ENCODE measurements at places on chromosomes 2 and 18.

DNA sequence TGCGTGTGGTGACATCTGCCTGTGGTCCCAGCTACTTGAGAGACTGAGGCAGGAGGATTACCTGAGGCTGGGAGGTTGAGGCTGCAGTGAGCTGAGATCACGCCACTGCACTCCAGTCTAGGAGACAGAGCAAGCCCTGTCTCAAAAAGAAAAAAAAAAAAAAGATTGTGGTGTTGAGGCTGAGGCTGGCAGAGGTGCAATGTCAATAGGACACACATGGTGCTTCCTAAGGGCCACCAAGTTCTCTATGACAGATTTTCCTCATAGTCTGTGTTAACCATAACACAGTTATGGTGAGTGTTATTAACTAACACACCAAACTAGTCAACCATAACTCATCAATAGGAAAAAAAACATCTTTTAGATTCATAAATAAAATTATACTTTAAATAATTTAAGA is 494.4 kb downstream of the TMX3 start:
- no peak for DNase-seq

DNA sequence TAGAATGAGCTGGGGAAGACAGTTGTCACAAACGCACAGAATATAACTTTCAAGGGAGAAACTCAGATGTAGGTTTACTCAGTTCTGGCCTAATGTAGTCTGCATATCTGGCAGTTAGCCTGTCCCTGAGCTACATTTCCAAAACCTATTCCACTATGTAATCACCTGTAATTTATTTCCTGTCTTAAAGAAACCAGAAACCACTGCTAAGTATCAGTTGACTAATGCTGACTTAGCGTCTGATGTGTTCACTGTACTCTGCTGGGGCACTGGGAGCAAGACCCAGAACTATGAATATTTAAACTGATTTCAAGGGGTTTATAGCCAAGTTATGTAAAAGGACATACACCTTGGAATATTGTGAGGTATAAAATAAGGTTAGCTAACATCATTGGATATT is 1995.2 kb upstream of the PIK3C3 start:
- DNase-seq: no peak

- no peak for DNase-seq
Measured at GRCh38 chr2:157444641-157445040, 752 bp upstream of the CYTIP start.

DNA sequence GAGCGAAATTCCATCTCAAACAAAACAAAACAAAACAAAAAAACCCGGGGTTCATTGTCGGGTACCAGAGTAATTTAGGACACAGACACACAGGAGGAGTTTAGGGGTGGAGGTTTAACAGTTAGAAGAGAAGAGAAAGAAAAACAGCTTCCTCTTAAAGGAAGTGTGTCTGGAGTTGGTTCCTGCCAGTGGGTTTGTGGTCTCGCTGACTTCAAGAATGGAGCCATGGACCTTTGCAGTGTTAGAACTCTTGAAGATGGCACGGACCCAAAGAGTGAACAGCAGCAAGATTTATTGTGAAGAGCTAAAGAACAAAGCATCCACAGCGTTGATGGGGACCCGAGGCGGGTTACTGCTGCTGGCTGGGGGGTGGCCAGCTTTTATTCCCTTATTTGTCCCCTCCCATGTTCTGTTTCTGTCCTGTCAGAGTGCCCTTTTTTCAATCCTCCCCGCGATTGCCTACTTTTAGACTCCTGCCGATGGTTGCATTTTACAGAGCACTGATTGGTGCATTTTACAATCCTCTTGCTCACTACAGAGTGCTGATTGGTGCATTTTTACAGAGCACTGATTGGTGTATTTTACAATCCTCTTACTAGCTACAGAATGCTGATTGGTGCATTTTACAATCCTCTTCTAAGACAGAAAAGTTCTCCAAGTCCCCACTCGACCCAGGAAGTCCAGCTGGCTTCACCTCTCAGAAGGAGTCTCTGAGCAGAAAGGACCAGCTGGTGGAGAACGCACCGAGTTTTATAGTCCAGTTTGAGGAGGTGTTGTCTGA is 28.7 kb upstream of the ATP8B1 start:
- DNase-seq: no peak

GRCh38 chr2:33681364-33681757 is 82.3 kb upstream of the FAM98A start:
- DNase-seq: no peak
